CD4-positive, alpha-beta T cell (primary cell): ENCODE measurements at places on chromosomes 11 and 22.

DNA sequence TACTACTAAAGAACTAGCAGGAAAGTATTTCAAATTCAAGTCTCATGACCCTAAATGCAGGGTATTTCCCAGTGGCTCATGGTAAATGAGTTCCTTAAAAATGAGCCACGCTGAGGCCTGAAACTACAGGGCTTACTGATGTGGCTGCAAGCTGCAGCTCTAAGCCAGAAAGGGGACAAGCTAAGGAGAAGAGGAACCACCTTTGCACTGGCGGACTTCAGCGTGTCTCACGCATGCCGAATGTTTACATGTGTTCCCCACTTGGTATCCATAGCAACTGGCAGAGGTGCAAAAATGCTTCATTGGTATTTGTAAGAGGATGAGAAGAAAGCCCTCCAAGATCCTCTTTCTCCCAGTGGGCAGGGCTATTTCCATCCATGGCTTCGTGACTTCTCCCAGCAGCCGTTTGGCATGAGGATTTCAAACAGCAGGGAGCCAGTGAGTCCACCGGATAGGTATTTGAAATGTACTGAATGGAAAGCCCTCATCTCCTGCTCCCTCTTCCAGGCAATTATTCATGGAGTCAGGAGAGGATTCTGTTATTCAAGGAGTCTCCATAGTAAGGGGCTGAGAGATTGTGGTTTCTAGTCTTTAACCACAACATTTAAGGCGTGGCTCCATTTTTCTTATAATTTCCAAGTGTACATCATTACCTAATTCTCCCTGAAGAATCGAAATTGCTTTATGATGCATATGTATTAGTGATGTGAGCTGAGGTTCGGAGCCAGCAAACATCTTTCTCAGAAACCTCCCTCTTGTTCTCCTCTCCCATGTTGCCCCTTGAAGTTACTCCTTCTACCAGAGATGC, 55.3 kb upstream of the CD44 start:
- peak; percentile 73 for DNase-seq

- no peak for DNase-seq
Observed at GRCh38 chr11:104078245-104078644, 41.8 kb downstream of the DDI1 start.

GRCh38 chr11:86150847-86151173, 81.9 kb upstream of the PICALM start:
- no peak for DNase-seq

DNA sequence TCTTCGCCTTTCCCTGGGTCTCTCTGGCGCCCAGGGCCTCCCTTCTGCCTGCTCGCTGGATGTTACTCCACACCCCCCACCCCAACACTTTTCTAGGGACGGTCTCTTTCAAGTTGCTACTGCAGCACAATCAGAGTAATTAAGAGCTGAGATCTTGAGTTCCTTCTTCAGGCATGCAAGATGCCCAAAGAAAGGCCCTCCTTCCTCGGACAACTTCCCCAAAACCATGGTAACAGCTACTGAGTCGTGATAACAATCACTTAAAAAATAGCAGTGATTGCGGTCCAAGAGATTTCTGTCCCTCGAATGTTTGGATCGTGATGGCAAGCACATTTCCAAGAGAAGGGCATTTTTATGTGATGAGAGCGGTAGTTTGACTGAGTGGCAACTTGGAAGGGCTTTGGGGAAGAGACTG, 638 bp upstream of the TENM4 start:
- no peak for DNase-seq

GRCh38 chr11:130006929-130007328, 4.3 kb upstream of the PRDM10 start:
- no peak for DNase-seq

GRCh38 chr11:79173615-79174014, 267.2 kb downstream of the TENM4 start:
- DNase-seq, result no peak

- DNase-seq, result no peak
Observed at GRCh38 chr11:123093739-123094138, 31.8 kb upstream of the HSPA8 start.

DNA sequence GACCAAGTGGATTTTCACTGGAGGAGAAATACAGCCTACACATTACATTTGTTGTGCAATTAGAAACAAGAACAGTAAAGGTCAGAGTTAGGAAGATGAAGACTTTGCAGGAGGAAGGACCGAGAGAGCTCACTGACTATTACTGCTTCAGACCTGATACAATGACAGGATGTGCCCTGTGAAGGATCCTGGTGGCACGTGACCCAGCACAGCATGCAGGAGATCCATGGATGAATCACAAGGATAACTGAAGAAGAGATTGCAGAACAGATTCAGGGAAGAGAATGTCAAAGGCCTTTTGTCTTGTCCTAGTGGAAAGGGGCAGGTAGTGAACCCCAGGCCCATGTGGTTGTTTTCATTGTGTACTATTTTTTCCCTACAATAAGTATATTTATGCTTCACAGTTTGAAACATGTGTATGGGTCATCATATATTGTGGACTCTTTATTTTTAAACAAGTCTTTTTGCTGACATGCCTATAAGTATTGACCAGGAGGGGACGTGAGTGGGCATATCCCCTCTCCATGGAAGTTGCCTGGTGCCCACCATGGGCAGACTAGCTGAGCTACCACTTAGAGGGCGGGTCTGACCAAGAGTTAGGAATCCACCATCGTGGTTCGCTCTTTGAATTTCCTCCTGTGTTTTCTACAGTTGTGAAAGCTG, 44.3 kb downstream of the RASSF10 start:
- no peak for DNase-seq

- DNase-seq, result no peak
Observed at GRCh38 chr11:116643521-116643920, 129.3 kb downstream of the BUD13 start.

DNA sequence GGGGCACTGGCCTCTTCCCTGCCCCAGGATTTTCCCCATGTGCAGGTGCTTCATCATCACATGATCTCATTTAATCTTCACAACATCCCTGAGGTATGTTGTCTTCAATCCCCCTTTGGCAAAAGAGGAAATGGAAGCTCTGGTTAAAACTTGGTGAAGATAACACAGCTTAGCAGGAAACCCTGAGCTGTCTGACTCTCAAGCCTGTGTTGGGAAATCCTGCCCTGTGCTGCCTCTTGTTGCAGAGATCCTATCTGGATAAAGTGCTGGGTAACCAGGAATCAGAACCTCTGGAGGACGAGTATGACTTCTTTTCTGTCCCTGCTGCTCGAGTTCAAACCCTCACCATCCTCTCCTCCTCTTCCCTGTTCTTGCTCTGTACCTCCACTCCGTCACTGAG, 13.1 kb upstream of the E2F8 start:
- no peak for DNase-seq

DNA sequence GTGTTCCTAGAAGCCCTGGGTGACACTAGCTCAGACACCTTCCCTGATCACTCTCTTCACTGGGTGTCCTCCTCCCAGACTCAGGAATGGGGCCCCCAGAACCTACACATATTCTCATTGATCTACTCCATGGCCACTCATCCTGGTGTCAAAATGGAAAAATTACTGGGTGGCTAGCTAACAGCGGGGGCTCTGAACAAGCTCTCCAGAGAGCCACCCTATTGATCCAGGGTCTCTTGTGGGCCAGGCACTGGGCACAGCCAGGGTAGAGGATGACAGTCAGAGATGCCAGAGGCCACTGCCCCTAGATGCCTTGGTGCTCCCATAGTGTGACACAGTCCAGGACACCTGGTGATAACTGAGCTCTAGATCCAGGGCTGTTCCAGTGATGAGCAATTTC, 393.1 kb downstream of the SOX6 start:
- no peak for DNase-seq

GRCh38 chr22:37664249-37665101, 6.0 kb downstream of the PDXP start:
- no peak for DNase-seq

DNA sequence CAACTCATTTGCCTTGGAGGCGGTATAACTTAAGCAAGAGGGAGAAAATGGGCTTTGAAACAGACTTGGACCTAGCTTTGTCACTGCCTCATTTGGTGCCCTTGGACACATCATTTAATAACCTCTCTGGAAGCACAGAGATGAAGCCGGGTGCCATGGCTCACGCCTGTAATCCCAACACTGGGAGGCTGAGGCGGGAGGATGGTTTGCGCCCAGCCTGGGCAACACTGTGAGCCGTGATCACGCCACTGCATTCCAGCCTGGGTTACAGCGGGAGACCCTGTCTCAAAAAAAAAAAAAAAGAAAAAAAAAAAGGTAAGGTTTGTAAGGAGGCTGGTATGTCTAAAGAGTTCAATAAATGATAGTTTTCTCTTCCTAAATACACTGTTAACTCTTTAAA, 806 bp downstream of the COA4 start:
- no peak for DNase-seq

DNA sequence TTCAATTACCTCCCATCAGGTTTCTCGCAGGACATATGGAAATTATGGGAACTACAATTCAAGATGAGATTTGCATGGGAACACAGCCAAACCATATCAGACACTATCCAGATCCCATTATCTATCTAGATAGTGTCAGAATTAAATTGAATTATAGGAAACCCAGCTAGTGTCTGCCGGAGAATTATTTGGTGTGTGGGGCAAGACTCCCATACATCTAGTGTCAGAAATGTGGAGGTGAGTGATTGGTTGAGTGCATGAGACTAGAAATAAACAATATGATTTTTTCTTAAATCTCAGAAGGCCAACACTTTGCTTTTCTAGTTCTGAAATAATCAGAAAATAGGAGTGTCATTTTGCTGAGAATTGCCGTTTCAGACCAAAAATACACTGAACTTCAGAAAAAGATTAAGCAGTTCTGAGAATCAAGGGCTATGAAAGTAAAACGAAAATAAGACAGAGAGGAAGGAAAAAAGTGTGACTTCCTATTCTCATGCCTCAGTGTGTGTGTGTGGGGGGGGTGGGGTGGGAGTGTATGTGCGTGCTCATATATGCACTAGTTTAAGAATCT, 21.3 kb downstream of the CASP12 start:
- DNase-seq, result no peak

DNA sequence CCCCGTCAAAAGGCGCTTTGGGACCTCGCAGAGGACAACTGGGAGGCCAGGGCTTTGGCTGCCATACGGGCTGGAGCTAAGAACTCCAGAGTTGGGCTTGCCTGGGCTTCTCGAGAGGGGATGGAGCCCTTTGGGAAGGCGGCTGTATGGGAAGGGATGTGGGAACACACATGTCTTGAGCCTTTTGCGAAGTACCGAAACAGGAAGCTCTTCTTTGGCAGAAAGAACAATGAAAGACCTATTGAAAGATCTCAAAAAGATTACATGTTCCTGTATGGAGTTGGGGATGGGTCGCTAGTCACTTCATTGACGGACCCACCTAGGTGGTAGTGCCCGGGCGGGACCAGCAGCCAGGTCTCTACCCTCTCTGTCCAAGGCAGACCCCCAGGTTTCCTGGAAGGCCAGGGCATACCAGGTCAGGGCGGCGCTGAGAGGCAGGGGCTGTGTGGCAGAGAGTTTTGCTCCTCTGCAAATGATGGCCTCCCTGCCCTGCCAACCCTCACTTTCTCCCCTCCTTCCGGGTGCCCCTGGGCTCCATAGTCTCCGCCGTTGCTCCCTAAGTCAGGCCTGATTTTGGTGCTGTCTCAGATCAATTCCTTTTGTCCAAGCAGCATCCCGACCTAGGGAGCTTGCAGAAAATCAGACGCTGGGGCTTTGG, 1.0 kb downstream of the ST14 start:
- no peak for DNase-seq

- DNase-seq, result no peak
Observed at GRCh38 chr22:49022816-49023160, 804.9 kb downstream of the BRD1 start.

- no peak for DNase-seq
Observed at GRCh38 chr11:123806249-123806648, at the start of gene OR6M1. TSS of gene OR6M1 (minus strand) at chr11:123806349. CDS start at chr11:123806349, 0 bp downstream.

DNA sequence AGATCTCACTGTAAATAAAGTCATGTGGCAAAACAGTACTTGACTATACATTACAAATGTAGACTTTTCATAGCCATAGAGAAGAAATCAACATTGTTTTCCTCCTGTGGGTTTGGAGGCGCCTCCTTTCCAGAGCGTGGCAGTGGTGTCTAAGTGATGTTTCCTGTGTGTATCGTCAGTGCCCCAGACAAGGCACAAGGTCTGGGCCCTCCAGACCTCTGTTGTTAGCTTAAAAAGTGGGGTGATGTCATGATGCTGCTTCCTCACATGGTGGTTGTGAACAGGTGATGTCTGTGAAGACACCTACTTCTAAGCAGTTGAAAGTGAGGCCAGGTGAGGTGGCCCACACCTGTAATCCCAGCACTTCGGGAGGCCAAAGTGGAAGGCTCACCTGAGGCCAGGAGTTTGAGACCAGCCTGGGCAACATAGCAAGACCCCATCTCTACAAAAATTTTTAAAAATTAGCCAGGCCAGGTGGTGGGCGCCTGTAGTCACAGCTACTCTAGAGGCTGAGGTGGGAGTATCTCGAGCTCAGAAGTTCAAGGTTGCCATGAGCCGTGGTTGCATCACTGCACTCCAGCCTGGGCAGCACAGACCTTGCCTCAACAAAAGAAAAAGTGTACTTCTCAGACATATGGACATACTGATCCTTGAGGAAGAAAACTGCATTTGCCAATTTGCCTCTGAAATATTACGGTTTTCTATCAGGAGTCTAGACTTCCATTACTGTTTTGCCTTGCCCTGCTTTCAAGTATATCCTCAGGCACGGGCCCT, 15.7 kb downstream of the NUP50 start:
- peak; percentile 79 for DNase-seq
